ENCODE measurements at places on chromosomes 4 and X. TPM values are rescaled to one million over a fixed set of nuclear protein-coding genes. Genes with fewer than 3 reads are reported as not detected.

GRCh38 chrX:69257499-69258127 lies 92.4 kb upstream of the PJA1 start:
- no peaks in the 10 kb centered on the region for H3K36me3 ChIP-seq
- DNase-seq, result no peak
- no peaks in the 10 kb centered on the region for H3K27me3 ChIP-seq
- no peak overlapping the region for H3K4me3 ChIP-seq
- H3K27ac ChIP-seq, result no peak overlapping the region

DMRTC1B gene
- total RNA-seq, result not detected

DNA sequence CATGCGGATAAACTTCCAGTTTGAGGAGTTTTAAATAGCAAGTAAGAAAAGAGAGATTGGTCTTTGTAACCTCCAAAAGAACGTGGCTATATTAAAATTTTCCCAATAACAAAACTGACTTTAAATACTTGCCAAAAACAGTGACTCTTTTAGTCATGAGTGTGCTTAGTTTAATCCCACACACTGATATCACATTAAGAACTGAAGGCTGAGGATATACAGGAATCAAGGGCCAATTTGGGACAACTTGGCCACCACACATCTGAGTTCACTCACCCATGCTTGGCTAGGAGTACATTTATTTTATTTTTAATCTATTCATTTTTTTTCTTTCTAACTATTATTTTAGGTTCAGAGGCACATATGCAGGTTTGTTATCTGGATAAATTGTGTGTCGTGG lies 110.2 kb downstream of the APBB2 start:
- no peak for DNase-seq
- H3K36me3 ChIP-seq, result no peaks in the 10 kb centered on the region
- H3K27me3 ChIP-seq, result no peaks in the 10 kb centered on the region
- peaks cover 9% of the 10 kb centered on the region for H3K4me1 ChIP-seq
- H3K4me3 ChIP-seq, result no peak overlapping the region

DNA sequence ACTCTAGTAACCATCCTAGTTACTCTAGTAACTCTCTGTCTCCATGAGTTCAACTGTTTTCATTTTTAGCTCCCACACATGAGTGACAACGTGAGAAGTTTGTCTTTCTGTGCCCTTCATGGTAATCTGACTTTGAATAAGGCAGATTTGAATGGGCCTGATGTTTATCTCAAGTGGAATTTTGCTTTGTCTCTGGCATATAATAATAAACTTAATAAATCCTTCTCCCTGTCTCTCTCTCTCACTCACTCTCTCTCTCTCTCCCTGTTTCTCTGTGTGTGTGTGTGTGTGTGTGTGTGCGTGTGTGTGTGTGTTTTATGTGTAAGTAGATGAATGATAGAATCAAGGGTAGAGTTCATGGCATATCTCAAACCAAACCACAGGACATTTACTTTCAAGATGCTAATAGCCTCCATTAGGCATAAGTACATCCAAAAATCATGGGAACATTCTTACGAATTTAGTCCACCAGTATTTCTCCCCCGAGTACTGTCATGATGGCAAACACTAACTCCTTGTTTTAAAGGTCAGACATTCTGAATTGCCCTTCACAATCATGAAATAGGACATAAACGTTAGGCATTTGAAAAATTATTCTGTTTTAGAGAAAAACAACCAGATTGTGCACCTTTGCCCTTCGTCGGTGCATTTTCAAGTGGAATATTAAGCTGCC lies 193.1 kb downstream of the SPATA18 start:
- peaks cover 13% of the 10 kb centered on the region for H3K27me3 ChIP-seq
- H3K27ac ChIP-seq, result no peak overlapping the region
- DNase-seq, result no peak
- H3K4me1 ChIP-seq, result no peaks in the 10 kb centered on the region
- no peaks in the 10 kb centered on the region for H3K36me3 ChIP-seq

- H3K27me3 ChIP-seq, result no peaks in the 10 kb centered on the region
- no peak overlapping the region for H3K27ac ChIP-seq
- no peaks in the 10 kb centered on the region for H3K36me3 ChIP-seq
- H3K4me3 ChIP-seq, result no peak overlapping the region
- no peaks in the 10 kb centered on the region for H3K4me1 ChIP-seq
- no peak for DNase-seq
These were observed 24.1 kb downstream of the CCDC149 start for GRCh38 chr4:24888475-24889344.

DNA sequence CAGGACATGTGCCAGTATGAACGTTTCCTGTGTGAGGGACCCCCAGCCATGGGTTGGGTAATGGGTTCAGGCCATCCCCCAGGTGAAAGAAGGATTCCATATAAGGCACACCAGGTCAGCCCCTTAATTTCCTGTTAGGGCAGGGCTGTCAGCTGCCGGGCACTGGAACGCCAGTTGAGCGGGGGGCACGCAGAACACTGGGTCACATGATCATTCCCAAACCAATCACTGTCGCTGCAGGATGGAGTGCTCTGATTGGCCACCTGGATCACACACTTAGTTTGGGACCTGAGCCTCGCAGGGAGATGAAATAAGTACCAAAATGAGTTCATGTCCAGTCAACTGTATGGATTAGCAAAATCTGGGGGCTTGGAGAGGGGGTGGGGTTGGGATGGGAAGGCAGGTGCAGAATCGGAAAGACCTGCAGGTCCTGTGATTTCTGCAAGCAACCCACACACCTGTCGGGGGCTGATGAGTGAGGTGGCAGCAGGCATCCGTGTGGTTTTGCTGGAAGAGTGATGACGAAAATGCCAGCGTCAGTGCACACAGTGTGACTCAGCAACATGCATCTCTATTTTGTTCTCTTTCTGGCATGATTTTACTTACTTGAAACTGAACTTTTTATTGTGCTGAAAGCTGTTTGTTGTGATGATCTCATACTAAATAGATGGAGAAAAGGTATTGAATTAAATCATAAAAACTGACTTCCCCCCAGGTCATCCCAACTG lies 32.2 kb downstream of the RNF212 start:
- no peak overlapping the region for H3K27ac ChIP-seq
- no peaks in the 10 kb centered on the region for H3K36me3 ChIP-seq
- H3K4me3 ChIP-seq, result no peak overlapping the region
- no peak for DNase-seq

CENPVL2 gene
- total RNA-seq, result not detected

GRPR gene
- total RNA-seq, result 0.15 TPM

TCEAL5 gene
- total RNA-seq, result not detected

DNA sequence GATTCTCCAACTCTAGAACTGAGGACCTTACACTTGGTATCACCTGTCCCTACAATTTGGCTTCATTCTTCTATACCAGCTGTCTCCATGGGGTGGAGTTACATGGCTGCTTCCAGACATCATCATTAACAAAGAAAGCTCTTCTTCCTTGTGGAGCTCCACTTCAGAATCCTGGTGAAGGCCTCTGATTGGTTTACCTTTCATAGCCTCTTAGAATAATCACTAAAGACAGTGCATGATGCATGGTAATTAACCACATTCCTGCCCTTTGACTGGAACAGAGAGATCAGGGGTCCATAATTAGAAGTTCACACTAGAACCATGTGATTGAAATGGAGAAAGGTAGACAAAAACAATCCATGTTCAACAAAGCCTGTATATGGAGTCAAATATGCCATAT lies 112.6 kb upstream of the ZNF827 start:
- no peaks in the 10 kb centered on the region for H3K27me3 ChIP-seq
- H3K36me3 ChIP-seq, result no peaks in the 10 kb centered on the region
- no peaks in the 10 kb centered on the region for H3K4me1 ChIP-seq
- no peak overlapping the region for H3K27ac ChIP-seq
- no peak for DNase-seq
- H3K4me3 ChIP-seq, result no peak overlapping the region

DNA sequence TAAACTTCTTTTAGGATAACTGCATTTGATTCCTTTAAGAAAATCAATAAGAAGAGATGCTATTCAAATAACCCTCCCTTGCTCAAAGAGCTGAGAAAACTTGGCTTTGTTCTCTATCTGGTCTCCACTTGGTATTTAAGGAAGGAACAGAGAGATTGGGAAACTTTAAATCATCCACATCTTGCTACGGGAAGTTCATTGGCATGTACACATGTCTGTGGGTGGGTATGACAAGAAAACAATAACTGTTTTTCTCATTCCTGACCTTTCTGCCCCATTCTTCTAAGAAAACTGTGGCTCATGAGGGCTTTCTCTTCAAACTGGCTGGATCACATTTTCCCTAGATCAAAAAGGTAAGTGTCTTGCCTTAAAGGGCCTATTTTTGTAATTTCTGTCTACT lies 6.0 kb downstream of the SEL1L3 start:
- H3K4me1 ChIP-seq, result peaks cover 41% of the 10 kb centered on the region
- H3K27me3 ChIP-seq, result no peaks in the 10 kb centered on the region
- H3K4me3 ChIP-seq, result no peak overlapping the region
- no peaks in the 10 kb centered on the region for H3K36me3 ChIP-seq

LDB2 gene
- 0.12 TPM for total RNA-seq

CITED1 gene
- 2.8 TPM for total RNA-seq

GRCh38 chr4:78691971-78692821 lies 84.0 kb upstream of the BMP2K start:
- no peak overlapping the region for H3K4me3 ChIP-seq
- no peaks in the 10 kb centered on the region for H3K27me3 ChIP-seq
- H3K36me3 ChIP-seq, result no peaks in the 10 kb centered on the region

DNA sequence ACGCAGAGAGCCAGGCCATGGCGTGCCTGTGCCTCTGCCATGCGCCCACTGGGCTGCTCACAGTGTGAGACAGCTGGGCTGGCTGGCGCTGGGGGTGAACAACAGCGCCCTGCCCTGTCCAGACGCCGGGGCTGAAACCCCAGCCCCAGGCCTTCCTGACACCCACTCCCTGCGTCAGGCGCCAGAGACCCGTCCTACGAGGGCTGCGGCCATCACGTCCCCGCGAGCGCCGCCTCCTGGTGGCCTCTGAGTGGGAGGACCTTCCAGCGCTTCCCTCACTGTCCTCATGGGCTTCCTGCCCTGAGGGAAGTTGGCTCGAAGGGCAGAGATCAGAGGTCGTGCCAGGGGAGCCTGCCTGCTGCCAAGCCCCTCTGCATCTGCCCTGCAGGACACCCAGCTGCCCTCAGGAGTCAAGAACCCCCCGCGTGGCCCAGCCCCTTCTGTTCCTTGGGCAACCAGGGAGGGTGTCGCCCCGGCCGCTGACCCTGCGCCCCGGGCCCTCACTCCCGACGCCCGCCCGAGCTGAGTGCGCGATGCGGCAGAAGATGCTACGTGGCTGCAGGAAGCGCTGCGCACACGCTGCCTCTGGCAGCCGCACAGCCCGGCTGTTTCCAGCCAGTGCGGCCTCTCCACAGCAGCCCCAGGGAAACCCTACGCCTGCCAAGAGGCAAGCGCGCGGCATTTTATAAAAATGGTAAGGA lies 16.2 kb downstream of the NELFA start:
- DNase-seq, result no peak
- H3K27me3 ChIP-seq, result no peaks in the 10 kb centered on the region
- H3K4me3 ChIP-seq, result no peak overlapping the region
- H3K27ac ChIP-seq, result no peak overlapping the region
- peaks cover 15% of the 10 kb centered on the region for H3K36me3 ChIP-seq

- no peaks in the 10 kb centered on the region for H3K27me3 ChIP-seq
- no peak for DNase-seq
- no peaks in the 10 kb centered on the region for H3K4me1 ChIP-seq
- no peak overlapping the region for H3K27ac ChIP-seq
- H3K36me3 ChIP-seq, result no peaks in the 10 kb centered on the region
- H3K4me3 ChIP-seq, result no peak overlapping the region
These were observed 188.4 kb upstream of the CLNK start for GRCh38 chr4:10872833-10873517.

XG gene
- not detected for total RNA-seq

- H3K4me3 ChIP-seq, result no peak overlapping the region
- no peaks in the 10 kb centered on the region for H3K27me3 ChIP-seq
- DNase-seq, result no peak
- H3K4me1 ChIP-seq, result peaks cover 6% of the 10 kb centered on the region
- no peaks in the 10 kb centered on the region for H3K36me3 ChIP-seq
These were observed 41.6 kb upstream of the UGDH start for GRCh38 chr4:39568805-39569204.

- DNase-seq, result no peak
- H3K27me3 ChIP-seq, result no peaks in the 10 kb centered on the region
- no peak overlapping the region for H3K27ac ChIP-seq
- no peak overlapping the region for H3K4me3 ChIP-seq
- H3K36me3 ChIP-seq, result 0 out of 2 replicates have a peak, but pooled peaks cover 6% of the 10 kb centered on the region
These were observed 91.1 kb downstream of the SEL1L3 start for GRCh38 chr4:25771672-25772071.

- H3K27ac ChIP-seq, result no peak overlapping the region
- no peaks in the 10 kb centered on the region for H3K27me3 ChIP-seq
- H3K4me3 ChIP-seq, result no peak overlapping the region
- no peaks in the 10 kb centered on the region for H3K4me1 ChIP-seq
These were observed 184.5 kb downstream of the CLCN4 start for GRCh38 chrX:10341309-10341708.

- DNase-seq, result no peak
- H3K4me1 ChIP-seq, result peaks cover 24% of the 10 kb centered on the region
- no peaks in the 10 kb centered on the region for H3K27me3 ChIP-seq
- no peaks in the 10 kb centered on the region for H3K36me3 ChIP-seq
- no peak overlapping the region for H3K4me3 ChIP-seq
- peak overlapping the region; percentile 30 for H3K27ac ChIP-seq
These were observed 58.1 kb upstream of the SMIM10 start for GRCh38 chrX:134932528-134933217.

PPP1R2C gene
- not detected for total RNA-seq

CYSLTR1 gene
- not detected for total RNA-seq

PNMA6F gene
- not detected for total RNA-seq

DNA sequence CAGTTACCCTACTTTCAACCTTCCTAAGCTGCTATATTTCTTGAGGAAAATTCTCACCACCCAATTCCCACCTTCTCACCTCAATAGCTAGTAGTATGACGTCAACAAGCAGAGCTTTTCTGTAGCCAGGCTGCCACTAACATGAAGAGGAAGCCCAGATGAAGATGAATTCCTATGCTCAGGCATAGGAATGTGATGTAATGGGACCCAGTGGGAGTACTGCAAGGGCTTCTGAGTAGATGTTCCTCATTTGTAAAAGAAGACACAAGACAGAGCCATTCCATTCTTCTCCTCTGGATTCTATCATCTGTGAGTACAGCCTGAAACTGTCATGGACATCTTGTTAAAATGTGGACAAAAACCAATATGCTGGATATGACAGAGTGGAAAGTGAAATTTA lies 81.6 kb upstream of the KLF3 start:
- no peak for DNase-seq
- H3K4me3 ChIP-seq, result no peak overlapping the region
- no peaks in the 10 kb centered on the region for H3K27me3 ChIP-seq
- no peak overlapping the region for H3K27ac ChIP-seq

DNA sequence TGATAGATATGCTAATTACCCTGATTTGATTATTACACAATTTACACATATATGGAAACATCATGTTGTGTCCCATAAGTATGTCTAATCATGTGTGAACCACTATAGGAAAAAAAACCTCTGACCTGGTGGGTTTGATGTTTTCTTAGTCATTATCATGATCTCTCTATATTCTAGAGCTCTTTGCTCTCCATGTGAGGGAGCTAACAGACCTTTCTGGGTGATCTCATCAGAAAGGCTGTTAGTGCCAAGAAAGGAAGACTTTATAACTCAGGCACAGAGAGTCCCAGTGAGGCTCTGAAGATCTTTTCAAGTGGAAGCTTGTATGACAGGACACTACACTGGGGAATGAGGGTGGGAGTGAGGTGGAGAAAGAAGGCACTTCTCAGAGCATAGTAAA lies 527.7 kb upstream of the MAGEB2 start:
- no peak overlapping the region for H3K27ac ChIP-seq
- no peaks in the 10 kb centered on the region for H3K27me3 ChIP-seq
- H3K36me3 ChIP-seq, result no peaks in the 10 kb centered on the region
- no peak for DNase-seq
- no peak overlapping the region for H3K4me3 ChIP-seq
- no peaks in the 10 kb centered on the region for H3K4me1 ChIP-seq

GRCh38 chr4:169485791-169486742 lies 126.3 kb downstream of the NEK1 start:
- no peak overlapping the region for H3K4me3 ChIP-seq
- DNase-seq, result peak; percentile 49
- no peaks in the 10 kb centered on the region for H3K36me3 ChIP-seq
- no peaks in the 10 kb centered on the region for H3K4me1 ChIP-seq

All from HCT116 (cell line).